COR-L47 (cell line): ENCODE measurements at places on chromosomes 3 and 15.
A peak's percentile ranks its signal among the peaks of the same experiment; 100 is the strongest.

- no peak for DNase-seq
Observed at GRCh38 chr3:34000301-34000700, 201.9 kb downstream of the PDCD6IP start.

DNA sequence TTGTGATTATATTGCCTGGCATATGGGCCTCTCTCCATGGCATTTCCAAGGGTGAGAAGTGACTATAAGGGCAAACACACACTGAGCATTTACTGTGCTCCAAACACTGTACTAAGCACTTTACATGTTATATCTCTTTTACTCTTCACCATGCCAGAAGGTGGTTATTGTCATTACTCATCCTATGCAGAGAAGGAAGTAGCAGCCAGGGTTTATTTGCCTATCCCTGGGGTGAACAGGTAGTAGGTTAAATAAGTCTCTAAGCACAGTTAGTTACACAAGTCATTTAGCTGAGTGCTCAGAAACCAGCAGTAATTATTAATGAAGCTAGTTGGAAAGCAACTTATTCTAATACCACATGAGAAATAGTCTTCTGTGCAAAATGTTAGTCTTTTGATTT, 109.9 kb upstream of the SYNPR start:
- no peak for DNase-seq

DNA sequence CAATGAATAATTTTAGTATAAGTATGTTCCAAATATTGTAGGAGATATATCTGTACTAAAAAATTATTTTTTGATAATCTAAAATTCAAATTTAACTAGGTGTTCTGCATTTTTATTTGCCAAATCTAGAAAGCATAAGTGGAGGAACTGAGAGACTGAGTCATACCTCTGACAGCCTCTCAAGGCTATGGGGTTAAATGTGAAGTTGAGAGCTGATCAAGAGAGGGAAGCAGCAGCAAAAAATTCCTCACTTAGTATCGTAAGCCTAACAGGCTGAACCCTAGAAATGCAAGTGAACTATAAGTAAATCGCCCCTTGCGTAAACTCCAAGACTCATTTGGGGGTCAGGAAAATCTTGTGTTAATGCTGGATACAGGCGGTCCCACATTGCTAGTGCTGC, 12.8 kb upstream of the TOPAZ1 start:
- DNase-seq = no peak

DNA sequence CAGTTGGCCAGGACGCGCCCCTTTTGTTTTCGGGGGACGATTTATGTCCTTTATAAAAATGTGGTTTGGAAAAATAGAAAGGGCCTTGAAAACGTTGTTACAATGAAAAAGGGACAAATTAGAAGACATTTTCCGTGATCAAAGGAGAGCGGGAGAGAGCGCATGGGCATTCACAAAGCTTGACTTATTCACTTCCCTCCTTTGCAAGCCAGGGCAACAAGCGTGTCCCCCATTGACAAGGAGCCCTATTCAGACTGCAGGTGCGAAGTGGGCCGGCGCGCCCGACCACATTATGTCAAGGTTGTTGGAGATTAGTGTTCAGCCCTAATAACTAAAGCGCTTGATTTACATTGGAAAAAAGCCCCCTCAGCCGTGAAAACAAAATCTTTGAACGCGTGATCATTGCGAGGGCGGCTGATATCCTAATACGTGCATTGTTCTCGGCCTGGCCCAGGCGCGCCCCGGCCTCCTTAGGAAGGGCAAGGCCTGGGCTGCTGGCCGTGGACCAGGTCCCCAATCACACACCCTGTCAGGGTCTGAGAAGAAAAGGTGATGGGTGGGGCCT, 25.9 kb downstream of the ZIC4 start:
- DNase-seq = no peak

DNA sequence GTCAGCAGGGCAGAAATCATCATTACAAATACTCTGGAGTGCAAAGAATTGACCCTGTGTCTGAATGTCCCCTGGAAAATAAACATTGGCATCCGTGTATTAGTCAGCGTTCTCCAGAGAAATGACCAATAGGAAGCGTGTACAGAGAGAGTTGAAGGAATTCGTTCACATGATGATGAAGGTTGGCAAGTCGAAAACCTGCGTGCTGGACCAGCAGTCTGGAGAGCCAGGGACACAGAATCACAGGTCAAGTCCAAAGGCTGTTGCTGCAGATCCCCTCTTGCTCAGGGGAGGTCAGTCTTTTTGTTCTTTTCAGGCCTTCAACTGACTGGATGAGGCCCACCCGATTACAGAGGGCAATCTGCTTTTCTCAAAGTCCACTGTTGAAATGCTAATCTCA, 16.6 kb downstream of the GP9 start:
- DNase-seq = no peak

DNA sequence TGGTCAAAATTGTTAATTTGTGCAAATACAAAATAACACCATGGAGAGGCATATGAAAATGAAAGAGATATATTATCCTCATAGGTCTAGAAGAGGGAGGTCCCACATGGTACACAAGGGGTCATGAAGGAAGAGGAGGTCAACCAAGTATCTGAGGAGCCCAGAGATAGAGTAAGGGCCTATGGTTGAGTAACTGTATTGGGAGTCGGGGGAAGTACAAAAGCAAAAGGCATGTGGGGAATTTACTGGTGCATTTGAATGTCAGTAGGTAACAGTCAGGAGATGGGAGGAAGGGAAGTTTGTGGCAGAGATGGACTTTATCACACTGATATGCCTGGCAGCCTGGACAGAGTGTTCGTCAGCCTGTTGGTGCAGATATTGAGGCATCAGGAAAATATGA, 1113.7 kb downstream of the OTOL1 start:
- DNase-seq = no peak

DNA sequence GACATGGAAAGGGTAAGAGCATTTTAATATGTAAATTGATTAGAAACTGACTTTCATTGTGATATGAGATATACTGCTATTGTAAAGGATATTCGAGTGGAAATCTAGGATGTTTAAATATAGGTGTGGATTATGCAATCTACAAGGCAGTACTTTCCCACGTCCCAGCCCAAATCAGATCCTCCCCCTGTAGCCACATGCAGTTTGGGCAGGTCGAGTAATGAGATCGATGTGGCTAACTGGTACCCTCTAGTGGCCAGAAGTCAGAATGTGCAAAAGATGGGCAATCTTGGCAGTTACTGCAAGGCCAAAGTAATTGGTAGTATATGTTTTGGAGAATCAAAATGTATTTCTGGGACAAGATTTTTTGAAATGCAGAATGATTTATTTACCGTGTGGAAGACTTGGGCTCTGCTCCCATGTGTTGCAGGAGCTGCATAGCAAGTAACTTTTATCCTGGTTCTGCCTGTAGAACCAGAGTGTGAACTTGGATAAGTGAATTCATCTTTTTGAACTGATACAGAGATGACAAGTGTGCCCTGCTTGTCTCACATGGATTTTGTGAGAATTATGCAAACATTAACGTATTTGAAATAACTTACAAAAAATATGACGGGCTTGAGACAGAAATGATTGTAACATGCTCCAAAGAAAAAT, 94.5 kb upstream of the ADAMTSL3 start:
- peak; percentile 7 for DNase-seq
